ENCODE measurements at places on chromosomes 5 and 9.

DNA sequence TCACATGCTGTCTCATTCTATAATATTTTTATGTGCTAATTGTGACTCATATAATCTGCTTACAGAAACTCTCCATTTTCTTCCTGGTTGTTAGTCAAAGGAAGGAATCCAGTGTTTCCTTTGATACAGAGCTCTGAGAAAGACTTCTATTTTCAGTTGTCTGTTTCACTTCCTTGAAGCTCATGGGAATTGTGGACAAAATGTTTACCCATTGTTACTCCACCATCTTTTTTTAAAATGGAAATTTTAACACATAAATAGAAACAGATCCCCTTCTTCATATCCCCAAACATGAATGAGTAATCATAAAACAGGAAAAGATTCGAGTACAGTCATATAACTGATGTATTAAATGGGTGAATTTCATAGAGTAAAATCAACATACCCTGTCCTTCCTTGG is 42.0 kb upstream of the KCNN2 start:
- DNase-seq: no peak

GRCh38 chr5:60978968-60979367 is 34.0 kb downstream of the NDUFAF2 start:
- no peak for DNase-seq

DNA sequence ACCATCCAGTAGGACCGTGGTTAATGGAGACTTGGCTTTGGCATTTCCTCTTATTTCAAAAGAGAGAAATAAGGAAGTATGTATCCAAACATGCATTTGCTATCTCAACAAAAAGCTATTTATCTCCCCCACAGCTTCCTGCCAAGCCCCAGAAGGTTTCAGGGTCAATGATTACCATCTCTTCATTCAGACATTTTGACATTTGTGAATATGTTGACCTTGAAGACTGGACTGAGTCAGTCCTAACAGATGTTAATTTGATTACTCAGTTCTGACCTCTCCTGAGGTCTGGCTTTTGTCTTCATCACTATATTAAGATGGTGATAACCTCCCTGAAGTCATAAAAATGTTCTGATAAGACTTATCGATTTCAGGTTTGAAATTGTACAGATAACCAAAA is 479.4 kb downstream of the AGTPBP1 start:
- DNase-seq: no peak

GRCh38 chr9:80061096-80061495 is 489.3 kb downstream of the TLE4 start:
- no peak for DNase-seq

GRCh38 chr9:130759738-130760137 is 66.2 kb downstream of the EXOSC2 start:
- DNase-seq: no peak

GRCh38 chr5:67038817-67039603 is 157.6 kb downstream of the CD180 start:
- no peak for DNase-seq

DNA sequence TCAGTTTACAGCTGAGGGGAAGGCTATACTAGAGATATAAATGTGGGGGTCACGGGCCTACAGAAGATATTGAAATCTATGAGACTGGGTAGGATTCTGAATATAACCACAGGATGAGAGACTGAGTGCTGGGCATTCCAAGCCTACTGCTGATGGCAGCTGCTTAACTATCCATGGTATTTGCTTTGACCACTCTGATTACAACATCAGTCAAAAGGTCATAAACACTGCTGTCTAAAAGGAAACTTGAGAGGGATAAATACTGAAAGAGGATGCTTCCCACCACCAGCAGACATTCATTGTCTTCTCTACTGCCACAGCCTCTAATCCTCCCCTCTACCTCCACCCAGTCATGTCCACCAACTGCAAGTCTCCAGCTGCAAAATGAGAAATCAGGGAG is 3.8 kb downstream of the ZNF622 start:
- no peak for DNase-seq

DNA sequence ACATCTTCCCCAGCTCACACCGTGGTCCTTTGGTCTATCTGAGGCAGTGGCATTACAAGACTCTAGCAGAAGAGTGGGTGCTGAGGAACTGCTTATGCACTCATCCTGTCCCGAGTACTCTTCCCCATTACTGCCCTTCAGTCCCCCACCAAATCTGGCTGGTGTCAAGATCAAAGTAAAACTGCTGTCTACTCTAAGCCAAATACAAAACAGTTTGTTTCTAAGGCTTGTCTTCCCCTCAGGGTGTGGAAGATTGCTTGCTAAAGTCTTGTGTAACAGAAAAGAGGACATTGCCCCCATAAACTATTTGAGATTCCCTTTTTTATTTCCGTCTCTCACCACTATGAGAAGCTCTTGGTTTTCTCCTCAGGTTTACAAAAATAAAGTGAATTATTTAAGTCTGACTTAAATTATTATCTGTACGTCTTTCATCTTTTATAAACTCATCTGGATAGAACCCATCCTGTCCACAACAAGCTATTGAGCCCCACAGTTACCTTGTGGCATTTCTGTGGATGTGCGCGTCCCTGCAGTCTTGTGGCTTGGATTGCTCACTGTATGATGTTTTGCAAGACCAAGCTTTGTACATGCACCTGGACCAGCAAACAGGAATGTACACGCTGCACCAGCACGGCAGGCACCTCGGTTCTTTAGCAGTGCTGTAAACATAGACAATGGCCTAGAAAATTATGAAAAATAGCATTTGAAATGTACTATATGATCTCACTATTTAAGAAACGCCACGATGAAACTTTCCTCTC is 61.0 kb downstream of the CYSTM1 start:
- DNase-seq: no peak

GRCh38 chr5:96597438-96598020 is 64.6 kb upstream of the CAST start:
- DNase-seq: no peak

GRCh38 chr9:130893341-130894101 is 3.1 kb downstream of the QRFP start:
- no peak for DNase-seq

GRCh38 chr5:127505905-127506304 is 11.5 kb upstream of the PRRC1 start:
- DNase-seq: no peak

- no peak for DNase-seq
Measured at GRCh38 chr5:166178411-166179080, 2112.9 kb upstream of the WWC1 start.

- DNase-seq: no peak
Measured at GRCh38 chr9:36156116-36156515, 13.1 kb upstream of the CCIN start.

DNA sequence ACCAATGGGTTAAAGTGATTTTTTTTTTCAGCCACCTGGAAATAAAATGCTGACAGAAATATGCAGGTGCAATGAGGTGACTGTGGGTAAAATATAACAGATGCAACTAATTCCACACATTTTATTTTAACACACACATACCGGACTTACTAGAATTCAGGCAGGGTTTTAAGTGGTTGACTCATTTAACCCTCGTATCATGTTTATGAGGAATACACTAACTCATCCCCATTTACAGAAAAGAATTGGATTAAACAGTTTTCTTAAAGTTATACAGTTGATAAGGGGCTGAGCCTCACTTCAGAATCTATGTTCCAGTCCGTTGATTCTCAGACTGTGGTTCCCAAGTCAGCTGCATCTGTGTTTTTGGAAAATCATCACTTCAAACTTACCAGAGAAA is 207.5 kb downstream of the CHSY3 start:
- DNase-seq: no peak

DNA sequence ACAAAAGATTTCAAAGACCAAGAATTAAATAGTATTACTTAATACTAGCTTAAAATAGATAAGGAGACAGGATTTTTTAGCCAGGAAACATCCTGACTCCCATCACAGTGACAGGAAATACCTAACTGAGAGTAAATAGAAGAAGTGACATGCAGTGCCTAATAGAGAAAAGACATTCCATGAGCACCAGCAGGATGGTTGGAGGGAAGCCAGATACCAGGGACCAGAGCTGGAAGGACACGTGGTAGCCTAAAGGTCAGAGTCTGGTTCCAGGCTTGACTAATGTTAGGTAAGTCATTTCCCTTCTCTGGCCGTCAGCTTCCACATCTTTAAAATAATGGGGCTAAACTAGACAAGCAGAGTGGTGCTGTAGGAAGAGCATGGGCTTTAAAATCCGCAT is 41.6 kb downstream of the CDK5RAP2 start:
- DNase-seq: no peak

GRCh38 chr9:71487061-71487460 is 281.3 kb downstream of the CEMIP2 start:
- no peak for DNase-seq

DNA sequence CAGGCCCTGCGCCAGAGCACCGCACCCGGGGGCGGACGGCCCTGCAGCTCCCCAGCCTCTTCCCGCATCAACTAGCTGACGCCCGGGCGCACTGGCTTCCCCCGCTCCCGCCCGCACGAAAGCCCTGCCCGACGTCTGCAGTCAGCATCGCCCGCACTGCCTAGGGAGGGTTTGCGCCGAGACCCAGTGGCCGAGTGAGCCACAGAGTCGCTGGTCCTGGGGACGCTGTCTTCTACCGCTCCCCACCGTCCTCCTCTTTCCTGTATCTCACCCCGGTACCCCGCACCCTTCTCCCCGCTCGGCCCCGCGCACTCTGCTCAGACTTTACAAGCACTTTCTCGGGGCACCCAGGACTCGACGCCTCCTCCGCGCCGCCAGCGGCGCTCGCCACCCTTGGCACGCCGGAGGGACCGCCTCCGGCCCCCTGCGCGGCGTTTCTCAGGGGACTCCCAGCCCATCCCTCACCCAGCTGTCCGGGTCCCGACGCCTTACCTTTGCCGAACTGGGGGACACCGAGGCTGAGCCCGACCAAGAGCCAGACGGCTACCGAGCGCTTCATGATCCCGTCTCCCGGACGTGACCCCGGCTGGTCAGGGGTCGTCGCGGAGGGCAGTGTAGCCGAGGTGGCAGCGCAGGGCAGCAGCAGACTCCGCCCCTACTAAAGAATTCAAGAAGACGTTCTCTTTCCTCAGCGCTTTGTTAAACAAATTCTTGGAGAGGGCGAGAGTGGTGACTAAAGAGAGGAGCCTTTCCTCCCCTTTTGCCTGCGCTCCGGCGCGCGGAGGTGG is 670 bp downstream of the EDIL3 start:
- DNase-seq: no peak

DNA sequence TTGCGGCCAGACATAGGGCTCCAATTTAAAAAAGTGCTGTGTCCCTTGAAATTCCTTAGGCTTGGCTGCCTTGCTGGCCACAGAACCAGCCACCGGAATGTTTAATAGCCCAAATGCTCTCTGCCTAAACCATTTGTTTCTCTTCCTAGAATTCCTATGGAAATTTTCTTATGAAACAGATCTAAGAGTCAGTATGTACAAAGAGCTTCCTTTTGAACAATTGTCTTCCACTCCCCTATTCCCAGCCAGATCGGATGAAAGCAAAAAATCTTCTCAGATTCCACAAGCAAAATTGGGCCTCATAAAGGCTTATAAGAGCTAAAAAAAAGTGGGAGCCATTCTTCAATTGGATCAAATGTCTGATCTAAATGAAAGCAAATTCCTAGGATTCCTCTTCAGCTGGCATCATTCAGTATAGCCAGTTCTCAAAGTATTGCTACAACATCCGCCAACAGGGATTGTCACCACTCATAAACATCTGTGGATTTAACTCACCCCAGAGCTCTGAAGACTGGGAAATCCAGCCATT is 104.3 kb downstream of the CEMIP2 start:
- DNase-seq: no peak

DNA sequence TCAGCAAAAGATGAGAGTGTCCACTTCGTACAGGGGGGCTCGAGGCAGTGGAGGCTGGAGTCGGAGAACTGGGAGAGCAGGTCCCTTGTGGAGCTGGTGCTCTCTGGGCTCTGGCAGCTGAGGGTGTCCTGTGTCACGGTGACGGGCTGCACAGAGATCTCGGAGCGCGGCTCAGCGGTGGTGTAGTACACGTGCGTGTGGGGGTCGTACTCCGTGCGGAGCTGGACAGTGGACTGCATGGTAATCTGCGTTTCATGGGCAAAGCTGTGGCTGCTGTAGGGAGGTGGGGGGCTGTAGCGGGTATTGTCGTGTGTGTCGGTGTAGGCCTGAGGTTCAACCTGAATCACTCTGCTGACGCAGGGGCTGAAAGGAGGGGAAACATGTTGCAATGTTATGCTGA is 48.0 kb downstream of the PTCH1 start:
- no peak for DNase-seq

GRCh38 chr9:85244856-85245255 is 496.9 kb downstream of the AGTPBP1 start:
- DNase-seq: no peak

- no peak for DNase-seq
Measured at GRCh38 chr5:142453932-142454331, 129.1 kb upstream of the SPRY4 start.

DNA sequence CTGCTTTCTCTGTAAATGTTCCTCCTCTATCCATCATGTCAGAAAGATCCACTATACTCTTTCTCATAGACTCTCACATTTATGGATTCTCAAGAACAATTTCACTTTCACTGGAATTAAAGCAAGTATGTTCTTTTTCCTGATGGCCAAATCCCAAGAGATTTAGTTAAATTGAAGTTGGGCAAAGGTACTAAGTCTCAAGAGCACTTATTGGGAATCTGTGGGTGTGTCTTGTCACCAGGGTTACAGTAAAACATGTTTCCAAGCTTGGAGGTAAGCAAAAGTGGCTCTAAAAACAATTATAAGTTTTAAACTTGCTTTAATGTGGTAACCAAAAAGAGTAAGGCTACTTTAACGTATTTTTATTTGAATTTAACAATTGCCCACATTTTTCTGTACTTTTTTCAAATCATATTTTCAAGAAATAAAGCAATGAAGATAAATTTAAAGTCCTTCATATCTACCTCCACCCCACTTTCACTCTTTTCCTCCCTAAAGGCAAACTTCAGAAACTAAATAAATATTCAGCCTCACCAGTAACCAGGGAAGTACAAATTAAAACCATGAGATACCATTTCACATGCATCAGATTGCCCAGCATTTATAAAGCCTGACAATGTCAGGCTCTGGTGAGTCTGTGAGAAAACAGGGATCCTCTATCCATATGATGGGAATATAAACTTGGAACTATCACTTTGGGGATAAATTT is 387.4 kb downstream of the CETN3 start:
- DNase-seq: no peak

- no peak for DNase-seq
Measured at GRCh38 chr5:139038613-139039305, 159.4 kb downstream of the SIL1 start.

DNA sequence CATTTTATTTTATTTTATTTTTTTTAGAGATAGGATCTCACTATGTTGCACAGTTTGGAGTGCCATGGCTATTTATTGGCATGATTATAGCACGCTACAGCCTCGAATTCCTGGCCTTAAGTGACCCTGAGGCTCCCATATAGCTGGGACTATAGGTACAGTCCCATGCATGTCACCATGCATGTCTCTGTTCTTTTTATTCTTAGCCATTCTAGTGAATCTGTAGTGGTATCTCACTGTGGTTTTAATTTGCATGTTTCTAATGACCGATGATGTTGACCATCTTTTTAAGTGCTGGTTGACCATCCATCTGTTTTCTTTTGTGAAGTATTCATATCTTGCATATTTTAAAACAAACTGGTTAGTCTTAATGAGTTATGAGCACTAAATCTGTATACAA is 76.1 kb downstream of the SLC44A1 start:
- DNase-seq: no peak

- no peak for DNase-seq
Measured at GRCh38 chr5:172074896-172075295, 68.5 kb upstream of the FBXW11 start.
